ENCODE measurements at places on chromosomes 3 and 15. TPM values are rescaled to one million over a fixed set of nuclear protein-coding genes. Genes with fewer than 3 reads are reported as not detected.

TMEM45A gene
- total RNA-seq, result 0.87 TPM

CILP gene
- total RNA-seq, result 1.1 TPM

MTFMT gene
- total RNA-seq, result 32.2 TPM

SPESP1 gene
- total RNA-seq, result not detected

MUSTN1 gene
- total RNA-seq, result not detected

VIPR1 gene
- total RNA-seq, result not detected

DUOX2 gene
- under 0.01 TPM for total RNA-seq

SEMA4B gene
- 53.7 TPM for total RNA-seq
